ENCODE measurements at places on chromosomes 2 and 18.

- DNase-seq, result no peak
These were observed 43.4 kb upstream of the MTCL1 start for GRCh38 chr18:8661754-8662559.

GRCh38 chr2:26487192-26487591, 9.3 kb upstream of the OTOF start:
- DNase-seq, result no peak

GRCh38 chr2:104736026-104736425, 117.9 kb upstream of the POU3F3 start:
- DNase-seq, result no peak

DNA sequence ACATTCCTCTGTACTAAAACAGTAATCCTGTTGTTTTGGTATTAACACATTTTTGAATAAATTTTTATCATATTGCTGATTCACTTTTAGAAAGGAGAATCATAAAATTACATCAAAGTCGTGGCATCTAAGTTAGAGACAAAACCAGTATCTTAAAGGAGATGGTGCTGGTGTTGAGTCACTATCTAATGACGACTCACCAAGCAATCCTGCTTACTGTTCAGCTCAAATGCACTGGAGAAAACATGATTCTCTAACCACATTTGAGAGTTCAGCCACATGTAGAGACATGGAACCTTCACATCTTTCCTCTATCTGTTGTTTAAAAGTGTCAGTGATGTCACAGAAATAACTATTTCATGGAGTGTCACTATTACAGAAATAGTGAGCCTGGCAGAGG, 473.8 kb downstream of the TGIF1 start:
- no peak for DNase-seq

DNA sequence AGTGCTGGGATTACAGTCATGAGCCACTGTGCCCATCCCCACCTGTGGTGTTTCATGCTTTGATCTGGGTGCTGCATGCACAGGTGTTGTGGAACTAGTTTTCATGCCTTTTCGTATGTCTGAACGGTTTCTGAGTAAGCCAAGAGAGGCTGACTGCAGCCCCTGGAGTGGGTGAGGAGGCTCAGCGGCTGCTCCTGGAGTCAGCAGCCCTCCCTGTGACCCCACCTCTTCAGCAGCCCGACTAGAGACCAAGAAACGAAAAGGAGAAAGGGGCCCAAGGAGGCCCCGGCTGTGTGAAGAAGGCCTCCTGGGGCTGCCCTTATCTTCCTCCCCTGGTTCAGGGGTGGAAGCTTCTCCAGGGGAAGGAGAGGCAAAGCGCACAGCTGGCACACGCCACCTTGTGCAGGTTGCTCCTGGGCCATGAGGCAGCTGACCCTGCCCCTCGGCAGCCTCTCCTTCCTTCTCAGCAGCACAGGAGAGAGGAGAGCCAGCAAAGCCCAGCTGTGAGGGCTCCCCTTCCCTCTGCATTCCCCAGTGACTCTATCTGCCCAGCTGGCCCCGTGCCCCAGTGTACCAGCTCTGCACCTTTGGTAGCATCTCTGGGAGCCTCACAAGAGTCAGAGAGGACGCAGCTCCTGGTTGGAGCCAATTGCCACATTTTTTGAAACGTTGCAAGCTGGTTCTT, 182.5 kb upstream of the HS6ST1 start:
- no peak for DNase-seq

GRCh38 chr18:62198259-62198658, 11.2 kb downstream of the RELCH start:
- DNase-seq, result no peak

- no peak for DNase-seq
These were observed 21.7 kb upstream of the MEP1B start for GRCh38 chr18:32167980-32168730.

DNA sequence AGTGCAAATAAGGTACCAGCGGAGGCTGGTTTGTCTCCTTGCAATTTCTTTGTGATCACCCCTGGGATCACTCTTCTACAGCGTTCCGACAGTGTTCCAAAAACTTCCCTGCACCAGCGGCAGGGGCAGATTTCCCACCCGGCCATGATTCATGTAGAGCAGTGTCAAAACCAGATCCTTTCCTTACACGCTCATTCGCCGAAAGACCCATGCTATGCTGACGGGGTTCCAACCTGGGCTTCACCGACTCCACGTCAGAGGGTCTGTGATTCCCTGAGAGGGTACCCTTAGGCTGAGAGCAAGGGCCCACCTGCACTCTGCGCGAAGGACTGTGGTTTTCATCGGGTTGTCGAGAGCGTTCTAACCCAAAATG, 423 bp upstream of the TTC27 start:
- no peak for DNase-seq
